ENCODE measurements at places on chromosomes 6 and 20.

DNA sequence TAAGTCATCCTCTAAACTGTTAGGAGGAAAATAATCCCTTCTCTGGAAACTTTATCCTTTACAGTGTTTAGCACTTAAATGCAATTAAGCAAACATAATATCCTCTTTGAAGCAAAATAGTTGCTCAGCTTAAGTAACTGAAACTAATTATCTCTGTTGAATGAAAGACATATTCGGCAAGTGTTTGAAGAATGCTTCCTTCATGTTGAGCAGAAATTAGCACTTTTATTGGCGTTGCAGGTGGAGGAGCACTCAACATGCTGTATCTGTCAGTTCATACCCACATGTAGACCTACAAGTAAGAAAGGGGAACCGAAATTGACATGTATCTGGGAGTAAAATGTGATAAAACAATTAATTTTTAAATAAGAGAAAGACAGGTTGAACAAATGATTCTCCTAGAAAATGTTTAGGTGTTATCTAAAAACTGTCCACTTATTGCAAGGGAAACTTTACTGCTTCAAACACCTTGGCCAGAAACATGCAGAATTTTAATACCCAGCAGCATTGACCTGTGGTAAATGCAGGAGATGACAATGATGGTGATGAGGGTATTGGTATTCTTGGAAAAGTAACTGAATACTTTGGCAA, 987.0 kb upstream of the MAP3K7 start:
- DNase-seq: no peak

- no peak for DNase-seq
Measured at GRCh38 chr6:96015518-96016333, at the start of gene FUT9. Gene FUT9, plus strand, starts transcription at chr6:96015974. Its CDS starts 187,182 bp downstream, at chr6:96203156.

GRCh38 chr20:23565503-23566045, 2.7 kb downstream of the CST9L start:
- no peak for DNase-seq

GRCh38 chr20:62929051-62929538, 2.8 kb upstream of the DIDO1 start:
- DNase-seq: peak; percentile 39

DNA sequence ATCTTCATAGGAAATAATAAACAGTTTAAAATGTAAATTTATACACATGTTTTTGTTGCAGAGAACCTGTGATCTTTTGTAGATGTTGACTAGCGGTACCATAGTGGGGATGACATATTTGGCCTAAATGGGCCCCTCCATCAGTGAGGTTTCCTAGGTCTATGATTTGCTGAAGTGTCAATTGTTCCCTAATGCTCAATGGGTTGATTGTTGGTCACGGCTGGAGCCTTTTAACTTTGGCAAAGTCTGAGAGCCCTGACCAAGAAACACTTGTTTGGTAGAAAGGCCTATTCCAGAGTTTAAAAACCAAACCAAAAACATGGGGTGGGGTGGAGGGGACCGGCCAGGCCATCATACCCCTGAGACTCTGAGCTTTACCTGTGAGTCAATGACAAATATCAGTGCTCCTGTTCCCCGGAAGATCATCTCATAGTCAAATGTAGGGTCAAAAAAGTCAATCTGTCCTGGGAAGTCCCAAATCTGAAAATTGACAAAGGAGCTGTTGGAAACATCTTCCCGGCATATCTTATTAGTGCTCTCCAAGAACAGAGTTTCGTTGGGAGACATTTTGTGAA, 25.1 kb downstream of the RRAGD start:
- no peak for DNase-seq

DNA sequence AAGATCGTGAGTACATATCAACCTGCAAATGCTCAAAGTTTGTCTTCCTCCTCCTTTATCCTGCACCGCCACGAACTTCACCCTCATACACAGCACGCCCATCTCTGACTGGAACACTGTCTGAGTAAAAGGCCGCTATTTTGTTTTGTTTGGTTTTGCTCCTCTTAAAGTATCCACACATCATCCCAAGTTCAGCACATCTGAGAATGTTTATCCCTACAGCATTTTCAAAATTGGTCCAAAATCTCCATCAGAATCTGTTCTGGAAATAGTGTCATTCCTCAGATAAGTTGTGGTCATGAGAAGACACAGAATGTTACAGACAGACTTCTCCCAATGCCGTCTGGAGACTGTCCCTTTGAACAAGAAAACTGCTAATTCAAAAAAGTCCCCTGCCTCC, 251.6 kb upstream of the ARID1B start:
- DNase-seq: no peak

DNA sequence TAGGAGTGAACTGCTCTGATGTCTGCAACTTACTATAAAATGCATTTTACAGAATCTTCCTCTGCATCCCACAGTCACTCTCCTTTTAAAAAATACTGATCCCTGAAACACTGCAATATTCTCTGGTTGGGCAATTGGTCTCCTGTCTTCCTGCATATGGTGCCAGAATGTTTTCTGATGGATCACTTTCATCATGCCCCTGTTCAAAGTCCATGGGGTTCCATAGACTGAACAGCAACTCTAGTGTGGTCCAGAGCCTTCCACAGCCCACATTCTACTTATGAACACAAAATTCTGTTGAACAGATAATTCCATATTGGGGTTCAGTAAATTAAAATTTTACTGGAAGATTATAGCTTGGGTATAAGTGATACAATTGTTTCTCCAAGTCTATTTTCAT, 11.0 kb downstream of the GSTA2 start:
- DNase-seq: no peak

DNA sequence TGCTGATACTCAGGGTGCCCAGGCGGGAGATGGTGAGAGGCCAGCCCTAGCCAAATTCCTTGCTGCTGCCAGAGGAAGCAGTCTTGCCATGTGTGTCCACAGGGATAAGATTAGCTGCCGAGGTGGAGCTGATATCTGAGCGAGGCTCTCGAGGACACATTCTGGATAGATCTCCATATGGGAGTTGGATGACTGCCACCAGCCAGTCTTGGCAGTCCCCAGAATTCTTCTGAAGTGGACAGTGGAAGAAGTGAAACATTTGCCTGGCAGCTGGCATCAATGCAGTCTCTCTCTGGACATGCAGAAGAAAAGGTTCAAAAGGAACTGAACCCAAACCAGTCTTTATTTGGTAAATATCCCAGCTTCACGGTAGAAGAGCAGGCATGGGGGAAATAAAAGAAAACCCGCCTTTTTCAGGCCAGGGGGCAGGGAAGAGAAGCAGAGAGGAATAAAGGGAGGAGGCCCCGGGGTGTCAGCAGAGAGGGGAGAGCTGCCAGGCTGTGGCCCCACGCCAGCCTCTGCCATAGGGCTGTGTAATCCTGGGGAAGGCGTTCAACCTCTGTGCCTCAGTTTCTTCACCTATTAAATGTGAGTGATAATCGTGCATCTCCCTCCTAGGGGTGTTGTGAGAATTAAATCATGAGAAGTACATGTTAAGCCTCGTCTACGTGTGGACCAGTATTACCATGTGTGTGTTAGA, 3.7 kb upstream of the FUCA2 start:
- no peak for DNase-seq

DNA sequence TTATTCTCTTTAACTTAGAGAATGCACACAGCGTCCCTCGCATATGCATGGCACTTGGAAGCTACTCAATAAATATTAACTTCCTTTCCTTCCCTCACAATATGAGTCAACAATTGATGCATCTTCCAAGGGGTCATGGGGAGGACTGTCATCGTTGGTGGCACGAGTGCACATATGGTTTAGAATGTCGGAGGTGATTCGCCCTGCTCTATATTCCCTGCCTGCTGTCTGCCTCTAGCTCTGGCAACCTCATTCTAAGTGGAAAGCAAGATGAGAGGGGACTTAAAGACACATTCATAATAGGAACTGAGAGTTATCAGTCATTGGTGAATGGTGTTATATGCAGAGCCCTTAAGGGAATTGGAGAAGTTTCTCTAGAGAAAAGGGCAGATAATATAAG, 44.6 kb downstream of the MAK start:
- no peak for DNase-seq

DNA sequence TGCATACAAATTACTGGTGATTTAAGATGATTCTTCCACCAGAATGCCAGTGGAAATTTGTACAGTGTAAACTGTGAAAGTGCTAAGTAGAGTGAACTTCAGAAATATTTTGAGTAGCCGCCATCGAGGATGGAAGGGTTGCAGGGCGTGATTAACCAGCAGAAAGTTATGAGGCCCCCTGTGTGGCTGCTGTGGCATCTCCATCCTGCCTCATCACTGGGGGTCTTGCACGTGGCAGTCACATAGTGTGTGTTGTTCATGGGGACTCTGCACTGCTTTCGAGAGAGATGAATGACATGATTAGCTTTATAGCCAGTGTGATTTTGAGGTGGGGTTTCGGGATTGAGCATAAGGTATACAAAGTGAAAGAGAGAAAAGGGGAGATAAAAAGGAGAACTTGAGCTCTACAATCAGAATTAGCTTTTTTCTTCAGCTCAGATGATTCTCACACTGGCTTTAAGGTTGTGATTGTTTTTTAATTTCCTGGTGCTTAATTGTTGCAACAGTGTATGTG, 26.4 kb downstream of the KCTD20 start:
- DNase-seq: no peak

GRCh38 chr20:50635676-50636600, 55.4 kb downstream of the RIPOR3 start:
- no peak for DNase-seq

DNA sequence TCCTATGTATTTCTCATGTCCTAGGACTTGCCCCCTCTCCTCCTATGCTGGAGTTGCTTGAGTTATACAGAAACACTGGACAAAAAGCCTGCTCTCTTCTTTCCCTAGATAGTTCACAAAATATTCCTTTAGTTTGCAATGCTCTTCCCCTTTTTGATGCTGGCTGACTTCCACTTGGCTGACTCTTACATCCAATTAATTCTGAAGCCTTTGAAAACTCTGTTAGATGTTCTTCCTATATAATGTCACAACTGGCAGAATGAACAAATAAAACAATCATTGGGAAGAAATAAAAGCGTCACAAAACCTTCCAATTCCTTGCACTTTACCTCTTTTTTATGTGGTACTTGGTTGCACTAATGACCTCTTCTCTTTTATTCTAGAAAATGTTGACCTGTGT, 253.8 kb upstream of the CITED2 start:
- DNase-seq: no peak

Measured in stimulated activated CD8-positive, alpha-beta memory T cell treated with anti-CD3 and anti-CD28 coated beads, Interleukin-12 subunit alpha, Interleukin-12 subunit beta, amount 100 ng/mL, for 4 hours (primary cell).